WTC11 (cell line): ENCODE measurements at places on chromosomes 16 and 17. TPM values are rescaled to one million over a fixed set of nuclear protein-coding genes. Genes with fewer than 3 reads are reported as not detected.

DNA sequence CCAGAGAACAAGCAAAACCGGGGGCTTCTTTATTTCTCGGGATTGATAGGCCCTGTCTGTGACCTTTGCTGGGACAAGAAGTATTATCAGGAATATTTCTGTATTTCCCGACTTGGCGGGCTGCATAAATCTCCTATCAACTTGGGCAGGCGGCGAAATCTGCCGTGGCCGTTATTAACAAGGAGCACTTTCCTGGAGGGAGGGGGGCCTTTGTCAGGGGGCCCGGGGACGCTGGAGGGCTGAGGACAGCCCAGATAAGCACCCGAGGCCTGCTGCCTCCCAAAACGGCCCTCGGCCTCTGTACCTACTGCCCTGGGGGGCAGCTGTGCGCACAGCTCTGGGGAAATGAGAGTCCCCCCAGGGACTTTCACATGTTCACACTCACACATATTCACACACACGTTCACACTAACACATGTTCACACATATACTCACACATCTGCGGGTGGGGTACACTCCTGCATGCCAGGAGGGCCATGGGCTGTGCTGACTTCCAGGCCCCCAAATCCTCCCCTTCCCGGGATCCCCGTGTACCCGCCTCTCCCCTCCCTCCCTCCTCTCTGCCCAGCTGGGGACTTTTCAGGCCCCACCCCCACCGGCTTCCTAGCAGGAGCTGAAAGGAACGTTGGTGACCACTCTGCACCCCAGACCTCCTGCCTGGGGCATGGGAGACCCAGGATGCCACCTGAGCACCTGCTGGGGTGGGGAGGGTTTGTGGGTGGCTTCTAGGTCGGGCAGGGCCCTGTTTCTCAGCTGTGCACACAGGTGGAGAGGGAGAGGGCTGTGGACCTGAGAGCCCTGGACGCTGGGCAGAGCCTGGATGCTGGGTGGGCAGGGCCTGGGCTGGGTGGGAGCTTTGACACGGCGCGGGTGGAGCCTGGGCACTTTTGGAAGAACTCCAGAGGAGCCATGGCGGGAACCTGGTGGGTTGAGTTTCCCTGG is 24.3 kb upstream of the GSE1 start:
- peaks cover 62% of the 10 kb centered on the region for H3K4me1 ChIP-seq
- no peak overlapping the region for H3K27ac ChIP-seq
- no peak overlapping the region for H3K4me3 ChIP-seq

- no peak for DNase-seq
- H3K4me3 ChIP-seq: no peak overlapping the region
- H3K27me3 ChIP-seq: no peaks in the 10 kb centered on the region
These were observed 39.4 kb downstream of the XPO6 start for GRCh38 chr16:28172336-28172735.

GRCh38 chr17:69761767-69762321 is 313.2 kb upstream of the KCNJ16 start:
- H3K4me1 ChIP-seq: peaks cover 10% of the 10 kb centered on the region
- no peak overlapping the region for H3K4me3 ChIP-seq
- H3K36me3 ChIP-seq: no peaks in the 10 kb centered on the region
- H3K27me3 ChIP-seq: no peaks in the 10 kb centered on the region
- DNase-seq: no peak

Gene HOXB5
- total RNA-seq: not detected in 3 replicates

Gene GRB7
- total RNA-seq: 42.4 to 48.5 TPM (median 44.0 TPM) in 3 replicates
